CD4-positive, alpha-beta T cell treated with Interleukin-1 beta for 1 hour (primary cell): ENCODE measurements at places on chromosomes 6 and 20.

GRCh38 chr6:137832110-137832509 is 34.9 kb upstream of the TNFAIP3 start:
- DNase-seq: no peak

DNA sequence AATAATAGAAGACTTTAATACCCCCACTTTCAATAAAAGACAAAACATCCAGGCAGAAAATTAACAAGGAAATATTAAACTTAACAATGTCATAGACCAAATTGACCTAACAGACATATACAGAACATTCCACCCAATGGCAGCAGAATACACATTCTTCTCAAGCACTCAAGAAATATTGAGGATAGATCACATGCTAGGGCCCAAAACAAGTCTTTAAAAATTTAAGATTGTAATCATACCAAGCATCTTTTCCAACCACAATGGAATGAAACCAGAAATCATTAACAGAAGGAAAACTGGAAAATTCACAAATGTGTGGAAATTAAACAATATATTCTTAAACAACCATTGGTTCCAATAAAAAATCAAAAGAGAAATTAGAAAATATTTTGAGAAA is 161.0 kb downstream of the COL12A1 start:
- DNase-seq: no peak

DNA sequence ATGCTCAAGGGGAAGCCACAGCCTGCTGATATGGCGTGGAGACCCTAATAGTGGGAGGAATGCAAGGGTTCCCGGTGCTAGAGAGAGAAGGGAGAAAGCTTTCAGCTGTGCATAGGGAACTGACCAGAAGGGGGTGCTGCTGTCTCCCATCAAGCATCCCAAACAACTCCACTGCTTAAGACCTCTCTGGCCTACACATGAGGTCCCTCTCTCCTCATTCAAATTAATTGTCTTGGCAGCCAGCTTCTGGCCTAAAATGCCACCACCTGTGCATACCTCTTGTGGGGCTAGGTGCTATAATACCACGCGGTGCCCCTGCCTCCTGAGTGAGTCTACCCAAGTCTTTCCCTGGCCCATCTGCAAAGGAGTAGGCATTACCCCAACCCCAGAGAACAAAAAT is 14.5 kb downstream of the ADISSP start:
- DNase-seq: peak; percentile 66

- no peak for DNase-seq
These were observed 34.6 kb downstream of the BANF2 start for GRCh38 chr20:17734374-17734773.

- no peak for DNase-seq
These were observed 926 bp downstream of the PEX3 start for GRCh38 chr6:143451531-143451930.

DNA sequence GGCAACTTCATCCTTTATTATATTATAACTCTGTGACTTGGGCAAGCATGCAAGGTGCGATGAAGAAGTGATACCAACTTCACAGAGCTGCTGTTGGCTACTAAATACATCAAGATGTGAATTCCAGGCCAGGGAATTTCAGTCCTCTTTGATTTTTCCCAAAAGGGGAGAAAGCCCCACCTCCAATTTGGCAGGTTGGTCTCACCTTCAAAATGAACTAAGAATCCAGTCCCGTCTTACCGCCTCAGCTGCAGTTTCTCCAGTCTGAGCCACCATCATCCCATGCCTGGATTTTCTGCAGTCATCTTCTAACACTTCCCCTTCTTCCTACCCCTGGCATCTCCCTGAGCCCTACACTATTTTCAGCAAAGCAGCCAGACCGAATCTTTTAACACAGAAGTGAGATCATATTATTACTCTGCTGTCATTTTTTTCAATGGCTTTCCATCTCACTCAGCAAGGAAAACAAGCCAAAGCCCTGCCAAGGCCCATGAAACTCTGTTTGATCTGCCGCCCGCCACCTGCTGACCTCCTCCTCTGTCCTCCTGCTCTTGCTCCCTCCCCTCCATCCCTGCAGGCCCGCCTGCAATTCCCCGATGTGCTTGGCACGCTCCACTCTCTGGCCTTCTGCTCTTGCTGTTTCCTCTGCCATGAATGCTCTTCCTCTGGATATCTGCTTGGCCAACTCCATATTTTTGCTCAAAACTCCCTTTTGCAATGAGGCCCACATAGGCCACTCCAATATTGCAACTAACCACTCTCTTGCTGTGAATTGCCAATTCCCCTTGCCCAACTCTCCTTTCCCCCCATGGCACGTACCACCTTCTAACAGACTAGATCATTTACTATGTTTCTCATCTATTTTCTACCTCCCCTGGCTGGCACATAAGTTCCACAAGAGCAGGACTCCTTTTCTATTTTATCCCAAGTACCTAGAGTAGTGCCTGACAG is 46.0 kb upstream of the TAGAP start:
- DNase-seq: no peak

- DNase-seq: no peak
These were observed 13.4 kb downstream of the TRIM38 start for GRCh38 chr6:25975923-25976560.
